Stimulated activated CD8-positive, alpha-beta memory T cell treated with anti-CD3 and anti-CD28 coated beads, Interleukin-7, amount 100 ng/mL, for 4 hours (primary cell): ENCODE measurements at places on chromosomes 6 and 20.

DNA sequence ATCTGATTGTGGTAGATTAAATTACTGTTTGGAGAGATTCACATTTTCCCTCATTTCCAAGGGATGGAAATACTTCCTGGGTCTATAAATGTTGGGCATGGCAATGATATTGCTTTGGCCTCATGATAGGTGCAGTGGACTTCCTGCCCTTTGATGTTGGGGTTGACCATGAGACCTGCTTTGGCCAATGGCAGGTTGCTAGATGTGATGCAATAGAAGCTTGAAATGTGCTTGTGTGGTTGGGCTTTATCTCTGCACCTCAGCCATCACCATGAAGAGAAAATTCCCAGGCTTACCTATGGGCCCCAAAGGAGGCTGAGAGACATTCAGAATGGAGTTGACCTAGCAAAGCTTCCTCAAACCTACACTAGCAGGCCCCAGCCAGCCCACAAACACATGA is 69.4 kb downstream of the SLC22A3 start:
- no peak for DNase-seq

GRCh38 chr6:45966340-45966739 is 49.3 kb downstream of the CLIC5 start:
- no peak for DNase-seq

DNA sequence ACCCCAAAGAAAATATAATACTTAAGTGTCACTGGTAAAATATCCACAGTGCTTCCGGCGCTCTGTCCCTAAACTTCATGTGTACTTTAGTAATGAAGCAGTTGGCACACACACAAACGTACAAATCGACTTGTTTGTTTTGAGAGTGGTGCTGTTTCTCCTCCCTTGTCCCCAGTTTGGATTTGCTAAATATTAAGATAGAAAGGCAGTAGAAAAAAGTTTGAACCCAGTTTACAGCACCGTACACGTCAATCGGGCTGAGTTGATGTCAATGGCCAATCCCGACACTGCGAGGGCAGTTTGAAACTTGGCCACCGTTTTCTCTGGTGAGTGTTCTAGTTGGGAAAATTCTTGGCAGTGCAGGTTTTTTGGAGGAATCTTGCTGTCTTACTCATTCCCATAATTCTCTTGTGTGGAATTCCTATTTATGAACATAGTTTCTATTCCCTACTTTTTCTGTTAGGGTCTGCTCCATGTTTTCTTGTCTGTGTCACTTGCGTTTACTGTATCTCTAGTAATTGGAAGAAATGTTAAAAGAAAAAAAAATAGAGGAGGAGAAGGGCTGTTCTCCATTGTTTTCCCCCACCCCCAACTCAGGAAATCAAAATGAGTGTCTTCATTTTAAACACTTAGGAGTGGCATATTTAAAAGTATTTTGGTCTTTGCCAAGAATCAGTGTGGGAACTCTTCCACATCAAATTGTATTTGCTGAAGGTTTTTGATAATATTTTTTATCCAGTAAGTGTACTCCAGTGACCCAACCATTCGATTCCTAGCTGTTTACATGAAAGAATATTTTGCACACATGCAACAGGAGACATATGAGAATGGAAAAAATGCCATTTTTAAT is 72.3 kb downstream of the OR2B2 start:
- DNase-seq, result no peak

- DNase-seq, result no peak
These were observed 6.3 kb upstream of the PLTP start for GRCh38 chr20:45918182-45918737.

DNA sequence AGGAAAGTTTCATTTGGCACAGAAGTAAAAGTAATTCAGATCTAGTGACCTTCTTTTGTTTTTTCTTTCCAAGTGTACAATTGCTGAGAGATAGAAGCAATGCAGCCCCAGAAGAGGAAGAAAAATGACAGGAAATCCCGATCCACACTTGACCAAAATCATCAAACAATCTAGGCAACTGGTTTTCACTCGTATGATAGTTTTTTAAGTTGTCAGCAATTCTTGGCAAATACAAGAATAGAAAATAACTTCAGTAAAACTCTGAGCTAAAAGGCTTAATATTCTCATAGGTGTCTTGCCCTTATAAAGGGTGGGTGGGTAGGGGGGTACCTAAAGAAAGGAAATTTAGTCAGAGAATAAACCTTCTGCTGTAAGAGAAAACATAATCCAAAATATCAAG is 36.0 kb downstream of the SESN1 start:
- DNase-seq, result no peak

GRCh38 chr20:8344631-8345030 is 212.6 kb downstream of the PLCB1 start:
- no peak for DNase-seq

DNA sequence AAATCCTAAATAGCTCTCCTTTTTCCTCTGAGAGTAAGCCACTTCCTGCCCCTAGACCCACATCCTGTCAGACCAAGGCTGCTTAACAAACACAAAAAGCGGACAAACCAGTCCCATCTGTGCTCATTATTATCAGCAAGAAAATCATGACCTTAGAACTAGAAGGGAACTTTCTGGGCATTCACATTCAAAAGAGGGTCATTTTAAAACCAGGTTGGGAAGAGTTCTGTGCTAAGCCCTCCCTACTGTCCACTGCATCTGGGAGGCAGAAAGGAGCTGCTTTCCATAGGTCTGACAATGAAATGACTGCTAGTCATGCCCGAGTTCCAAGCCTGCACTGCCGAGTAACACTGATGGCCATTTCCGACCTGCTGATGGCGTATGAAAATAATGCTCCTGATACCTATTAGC is 15.4 kb downstream of the EZR start:
- no peak for DNase-seq

DNA sequence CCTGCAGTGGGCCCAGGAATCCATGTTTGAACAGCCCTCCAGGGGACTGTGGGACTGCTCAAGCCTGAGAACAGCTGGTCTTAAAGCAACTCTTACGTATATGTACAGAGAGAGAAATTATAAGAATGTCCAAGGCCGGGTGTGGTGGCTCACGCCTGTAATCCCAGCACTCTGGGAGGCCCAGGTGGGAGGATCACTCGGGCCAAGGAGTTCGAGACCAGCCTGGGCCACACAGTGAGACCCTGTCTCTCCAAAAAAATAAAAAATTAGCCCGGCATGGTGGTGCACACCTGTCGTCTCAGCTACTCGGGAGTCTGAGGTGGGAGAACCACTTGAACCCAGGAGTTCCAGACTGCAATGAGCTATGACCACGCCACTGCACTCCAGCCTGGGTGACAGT is 134.0 kb downstream of the DTNBP1 start:
- no peak for DNase-seq

GRCh38 chr6:99458319-99458718 is 33.2 kb upstream of the PNISR start:
- no peak for DNase-seq

GRCh38 chr6:17923401-17923863 is 64.0 kb downstream of the KIF13A start:
- DNase-seq, result no peak
